ENCODE measurements at places on chromosomes 16 and 17.

- DNase-seq = no peak
These were observed at the start of gene ARHGAP23 for GRCh38 chr17:38428112-38428642. TSS of gene ARHGAP23 (plus strand) at chr17:38428464. CDS start at chr17:38428486, 22 bp downstream.

DNA sequence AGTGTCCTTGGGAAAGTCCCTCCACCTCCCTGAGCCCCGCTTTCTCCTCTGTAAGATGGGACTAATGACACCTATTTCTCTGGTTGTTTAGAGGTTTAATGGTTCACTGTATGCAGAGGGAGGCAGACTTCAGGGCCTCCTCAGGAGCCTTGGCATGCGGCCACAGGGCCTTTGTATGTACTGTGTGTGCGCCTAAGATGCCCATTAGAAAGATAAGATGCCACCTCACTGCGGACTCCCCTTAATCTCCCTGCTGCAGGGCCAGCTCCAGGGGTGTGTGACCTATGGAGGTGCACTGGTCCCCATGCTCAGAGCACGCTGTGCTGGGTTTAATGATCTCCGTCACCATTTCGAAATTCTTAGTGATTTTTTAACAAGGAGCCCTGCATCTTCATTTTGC, 59.3 kb downstream of the TMEM235 start:
- DNase-seq = no peak

- DNase-seq = no peak
These were observed 51.1 kb upstream of the VPS4A start for GRCh38 chr16:69260019-69260418.

GRCh38 chr16:3042376-3042775, 4.0 kb upstream of the MMP25 start:
- no peak for DNase-seq

GRCh38 chr17:41451154-41451728, 10.5 kb upstream of the KRT38 start:
- no peak for DNase-seq

- DNase-seq = no peak
These were observed 1.0 kb downstream of the TELO2 start for GRCh38 chr16:1494129-1494640.

GRCh38 chr17:79721993-79722671, 8.6 kb upstream of the ENPP7 start:
- DNase-seq = no peak

DNA sequence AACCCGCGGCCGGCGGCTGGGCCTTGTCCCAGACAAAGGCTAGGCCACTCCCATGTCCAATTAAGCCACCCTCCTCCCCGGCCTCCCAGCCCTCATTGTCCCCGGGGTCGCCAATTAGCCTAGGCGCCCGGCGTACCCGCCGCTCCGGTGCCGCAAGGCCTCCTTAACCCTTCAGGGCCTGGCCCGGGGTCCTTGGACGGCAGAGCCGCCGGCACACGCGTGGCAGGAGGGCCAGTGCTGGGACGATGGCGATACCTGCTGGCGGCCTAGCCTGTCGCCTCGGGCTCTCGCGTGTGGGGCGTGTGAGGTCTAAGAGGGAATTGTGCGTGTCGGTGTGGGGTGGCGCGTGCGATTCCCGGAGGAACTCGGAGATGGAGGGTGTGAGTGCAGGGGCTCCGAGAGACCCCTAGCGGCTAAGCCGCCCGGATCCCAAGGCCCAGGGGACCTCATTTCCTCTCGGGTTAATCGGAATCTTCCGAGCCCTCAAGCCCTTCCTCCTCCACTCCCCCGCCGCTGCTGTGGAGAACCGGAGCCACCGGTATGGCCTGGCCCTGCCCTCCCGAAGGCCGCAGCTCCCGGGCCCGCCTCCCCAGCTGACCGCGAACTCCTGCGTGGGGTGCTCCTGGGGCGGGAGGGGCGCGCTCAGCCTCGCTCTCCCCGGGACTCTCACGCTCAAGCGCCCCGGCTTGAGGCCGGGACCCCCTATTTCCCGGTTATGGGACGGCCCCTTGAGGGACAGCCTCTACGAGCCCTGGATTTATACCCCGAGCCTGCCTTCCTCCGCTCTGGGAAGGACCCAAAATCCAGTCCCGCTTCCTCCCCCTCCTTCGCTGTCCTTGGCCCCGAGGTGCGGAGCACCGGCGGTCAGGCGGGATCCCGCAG, 11.9 kb downstream of the TBX2 start:
- no peak for DNase-seq

GRCh38 chr17:35760587-35760986, at the start of gene C17orf50:
TSS of gene C17orf50 (plus strand) at chr17:35760887. CDS start at chr17:35760942, 55 bp downstream.
- no peak for DNase-seq

- no peak for DNase-seq
These were observed 507 bp downstream of the CIITA start for GRCh38 chr16:10877472-10877946.

GRCh38 chr16:23996258-23996955, 160.6 kb downstream of the PRKCB start:
- no peak for DNase-seq

DNA sequence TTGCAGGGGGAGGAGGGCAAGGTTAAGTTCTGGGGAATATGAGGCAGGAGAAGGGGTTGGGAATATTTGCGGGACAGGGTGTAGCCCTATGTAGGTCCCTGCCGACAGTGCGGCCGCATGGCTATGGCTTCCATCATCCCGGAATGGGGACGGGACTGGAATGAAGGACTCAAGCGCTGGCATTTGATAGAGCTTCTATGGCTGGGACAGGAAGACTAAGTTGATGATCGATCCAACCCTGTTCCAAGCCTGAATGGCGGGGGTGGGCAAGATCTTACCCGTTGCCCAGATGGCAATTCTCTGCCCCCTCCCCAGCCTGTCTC, 47.1 kb downstream of the SRCIN1 start:
- no peak for DNase-seq

- no peak for DNase-seq
These were observed 8.2 kb downstream of the FAM117A start for GRCh38 chr17:49755663-49756283.

- DNase-seq = no peak
These were observed at the start of gene KRTAP4-16 for GRCh38 chr17:41101586-41102259. TSS of gene KRTAP4-16 (minus strand) at chr17:41102209. CDS start at chr17:41102209, 0 bp downstream.

GRCh38 chr16:79717333-79718137, 117.0 kb upstream of the MAF start:
- DNase-seq = no peak

GRCh38 chr17:81291662-81292061, 3.4 kb downstream of the SLC38A10 start:
- peak; percentile 60 for DNase-seq

DNA sequence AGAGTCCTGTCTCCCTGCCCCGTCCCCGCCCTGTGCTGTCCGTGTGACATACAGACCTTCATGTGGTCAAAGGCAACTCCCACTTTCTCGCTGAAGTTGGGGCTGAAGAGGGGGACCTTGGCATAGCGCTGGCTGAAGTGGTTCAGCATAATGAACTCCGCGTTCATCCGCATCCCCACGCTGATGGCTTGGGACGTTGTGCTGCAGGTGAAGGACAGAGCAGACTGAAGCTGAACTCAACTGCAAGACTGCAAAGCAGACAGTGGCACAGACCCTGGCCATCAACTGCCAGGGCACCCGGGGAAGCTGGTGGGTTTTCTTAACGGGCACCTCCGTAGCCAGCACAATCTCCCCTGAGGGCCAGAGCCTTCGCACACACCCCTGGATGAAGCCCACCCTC, 24.2 kb downstream of the ELAC2 start:
- DNase-seq = no peak

DNA sequence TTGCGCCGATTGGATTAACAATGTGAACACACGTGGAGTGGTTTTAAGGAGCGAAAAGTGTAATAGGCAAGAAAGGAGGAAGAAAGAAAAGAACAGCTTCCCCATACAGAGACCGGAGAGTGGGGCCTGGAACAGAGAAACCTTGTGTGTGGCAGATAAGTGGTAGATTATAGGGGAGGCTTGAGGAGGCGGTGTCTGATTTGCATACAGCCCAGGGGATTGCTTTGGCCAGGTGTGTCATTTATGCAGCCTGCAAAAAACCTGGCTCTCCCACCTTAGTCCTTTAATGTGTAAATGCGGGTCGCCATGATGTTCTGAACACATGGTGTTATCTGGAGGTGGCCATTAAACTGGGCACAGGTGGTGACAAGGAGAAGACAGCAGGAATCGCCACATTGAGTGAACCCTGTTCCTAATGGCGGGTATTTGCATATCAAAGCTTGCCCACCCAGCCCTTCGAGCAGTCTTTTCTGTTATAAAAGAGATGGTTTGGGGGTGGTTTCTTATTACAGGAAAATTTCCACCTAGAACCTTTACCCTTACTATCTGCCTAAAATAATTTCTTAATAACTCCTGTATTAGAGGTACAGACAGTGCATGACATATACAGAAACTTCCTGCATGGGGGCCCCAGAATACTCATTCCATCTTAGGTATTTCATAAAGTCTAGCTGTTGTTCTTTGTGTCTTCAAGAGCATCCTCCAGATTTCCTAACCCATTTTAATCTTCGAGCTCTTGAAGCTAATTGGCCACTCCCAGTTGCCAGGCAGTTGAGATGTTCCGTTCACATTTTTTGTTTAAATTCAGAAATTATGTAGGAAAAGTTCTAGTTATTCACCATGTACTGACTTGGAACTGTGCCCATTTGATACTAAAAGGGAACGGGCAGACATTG, 292.5 kb downstream of the RBFOX1 start:
- DNase-seq = no peak

Measured in stimulated activated CD4-positive, alpha-beta T cell treated with anti-CD3 and anti-CD28 coated beads, Interleukin-15, amount 100 ng/mL, for 48 hours (primary cell).